NCI-H1436 (cell line): ENCODE measurements at places on chromosomes 16 and 17.

DNA sequence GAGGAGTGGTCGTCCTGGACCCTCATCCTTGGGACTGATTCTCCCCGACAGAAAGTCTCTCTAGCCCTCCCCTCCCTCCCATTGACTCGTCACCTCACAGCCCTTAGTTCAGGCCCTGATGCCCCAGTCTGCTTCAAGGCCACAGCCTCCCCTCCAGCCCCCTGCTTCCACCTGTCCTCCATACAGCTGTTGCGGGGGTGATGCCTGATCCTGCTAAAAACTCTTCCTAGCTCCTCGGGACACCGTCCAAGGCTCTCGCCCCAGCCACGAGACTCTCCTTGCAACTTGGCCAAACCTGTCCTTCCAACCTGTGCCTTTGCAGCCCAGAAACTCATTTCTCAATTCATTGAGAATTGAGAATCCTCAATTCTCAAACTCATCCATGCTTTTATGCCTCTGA is 6.8 kb downstream of the STAC2 start:
- DNase-seq: no peak

DNA sequence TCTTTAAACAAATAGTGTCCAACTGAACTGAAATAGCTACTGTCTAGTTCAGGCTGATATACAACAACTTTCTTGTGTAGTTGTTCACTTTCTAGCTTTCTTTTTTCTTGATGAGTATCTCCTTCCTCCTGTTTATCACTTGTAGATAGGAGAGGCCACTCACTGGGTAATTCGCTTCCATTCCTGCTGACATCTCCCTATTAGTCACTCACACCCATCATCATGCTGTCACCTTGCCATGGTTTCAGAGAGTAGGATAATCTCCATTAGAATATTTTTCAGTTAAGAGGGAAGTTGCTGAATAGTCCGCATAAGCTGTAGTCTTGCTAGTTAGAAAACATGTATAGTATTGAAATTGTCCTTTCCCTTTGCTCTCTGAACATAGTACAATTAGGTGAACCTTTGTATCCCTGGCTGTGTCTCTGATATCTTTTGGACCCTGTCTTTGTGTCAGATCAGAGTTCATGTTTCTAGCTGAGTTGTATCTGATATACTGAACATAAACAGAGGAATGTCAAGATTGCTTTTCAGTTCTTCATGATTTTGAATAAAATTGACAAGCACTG is 64.4 kb upstream of the RASL10B start:
- DNase-seq: no peak

- peak; percentile 42 for DNase-seq
These were observed 18.5 kb downstream of the ARL4D start for GRCh38 chr17:43416998-43417890.

DNA sequence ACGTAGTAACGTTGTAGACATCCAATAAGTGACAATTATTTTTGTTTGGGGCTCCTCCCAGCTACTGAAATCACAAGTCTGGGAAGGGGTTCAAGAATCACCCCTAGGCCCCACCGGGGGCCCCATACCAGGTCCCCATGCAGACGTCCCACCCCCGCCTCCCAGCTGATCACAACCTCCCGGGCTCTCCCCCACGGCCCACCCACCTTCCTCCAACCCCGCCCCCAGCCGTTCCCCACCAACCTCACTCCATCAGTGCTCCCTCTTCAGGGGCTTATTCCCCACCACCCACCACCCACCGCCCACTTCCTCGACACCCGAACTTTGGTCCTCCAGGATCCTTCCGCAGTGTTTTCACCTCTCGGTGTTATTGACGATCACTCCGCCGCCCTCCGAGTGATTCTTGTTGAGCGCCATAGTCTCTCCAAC is 240 bp downstream of the WBP2 start:
- DNase-seq: no peak

GRCh38 chr16:49665482-49666230 is 190.3 kb downstream of the ZNF423 start:
- DNase-seq: no peak
